ENCODE measurements at places on chromosomes 2 and 18.

DNA sequence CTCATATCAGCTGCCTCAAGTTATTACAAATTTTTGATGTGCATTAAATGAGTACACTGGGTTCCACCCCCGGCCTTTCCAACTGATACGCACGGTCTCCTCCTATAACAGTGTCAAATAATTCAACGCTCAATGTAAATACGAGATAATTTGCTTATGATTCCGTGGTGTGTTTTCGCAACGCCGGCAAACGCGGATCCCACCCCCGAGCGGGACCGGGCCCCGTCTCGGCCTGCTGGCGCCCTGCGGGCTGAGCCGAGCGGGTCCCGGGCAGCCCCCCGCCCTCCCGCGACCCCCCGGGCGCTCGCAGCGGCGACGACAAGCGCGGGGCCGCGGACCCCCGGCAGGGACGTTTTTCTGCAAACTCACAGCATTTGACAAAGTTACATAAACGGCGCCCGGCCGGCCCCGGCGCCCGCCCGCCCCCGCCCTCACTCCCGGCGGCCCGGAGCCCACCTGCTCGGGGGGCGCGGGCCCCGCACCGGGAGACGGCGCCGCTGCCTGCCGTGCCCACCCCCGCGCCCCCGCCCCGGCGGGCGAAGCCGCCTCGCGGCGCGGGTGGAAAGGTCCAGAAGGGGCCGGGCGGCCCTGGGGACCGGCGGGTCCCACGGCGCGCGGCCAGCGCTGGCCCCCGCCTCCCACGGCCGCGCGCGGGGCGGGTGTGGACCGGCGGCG, 762 bp downstream of the HDAC4 start:
- no peak for DNase-seq

DNA sequence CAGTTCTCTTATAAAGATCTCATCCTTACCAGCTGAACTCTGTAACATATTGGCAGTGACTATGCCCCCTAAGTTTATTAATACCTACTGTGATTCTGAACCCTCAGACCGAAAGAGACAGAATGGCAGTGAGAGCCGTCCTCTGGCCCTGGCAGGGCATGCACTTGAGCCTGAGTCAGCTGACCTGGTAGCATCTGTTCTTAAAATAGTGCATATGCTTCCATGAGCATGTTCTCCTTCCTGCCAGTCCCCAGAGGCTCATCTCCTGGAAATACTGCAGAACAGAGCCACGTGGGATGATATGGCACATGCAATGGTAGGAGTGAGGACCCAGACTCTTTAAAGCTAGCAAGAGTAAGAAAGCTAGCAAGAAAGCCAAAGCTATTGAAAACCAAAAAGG, 59.0 kb downstream of the RASGRP3 start:
- DNase-seq: no peak

DNA sequence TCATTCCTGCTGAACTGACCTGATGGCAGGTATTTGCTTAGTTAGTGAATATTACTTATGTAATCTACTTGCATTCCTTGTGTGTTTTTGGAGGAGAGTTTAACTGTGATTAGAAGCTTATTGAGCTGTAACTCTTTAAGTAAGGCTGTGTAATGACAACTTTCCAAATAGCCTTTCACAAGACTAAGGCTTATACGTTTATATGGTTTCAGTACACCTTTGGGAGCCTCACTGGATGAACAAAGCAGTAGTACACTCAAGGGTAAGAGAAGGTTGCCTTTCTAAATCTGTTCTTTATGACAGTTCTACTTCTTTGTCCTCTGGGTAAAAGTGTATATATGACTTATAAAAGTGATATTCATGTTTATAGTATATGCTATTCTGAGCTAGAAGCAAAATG, 4.3 kb downstream of the ITPRID2 start:
- DNase-seq: no peak

DNA sequence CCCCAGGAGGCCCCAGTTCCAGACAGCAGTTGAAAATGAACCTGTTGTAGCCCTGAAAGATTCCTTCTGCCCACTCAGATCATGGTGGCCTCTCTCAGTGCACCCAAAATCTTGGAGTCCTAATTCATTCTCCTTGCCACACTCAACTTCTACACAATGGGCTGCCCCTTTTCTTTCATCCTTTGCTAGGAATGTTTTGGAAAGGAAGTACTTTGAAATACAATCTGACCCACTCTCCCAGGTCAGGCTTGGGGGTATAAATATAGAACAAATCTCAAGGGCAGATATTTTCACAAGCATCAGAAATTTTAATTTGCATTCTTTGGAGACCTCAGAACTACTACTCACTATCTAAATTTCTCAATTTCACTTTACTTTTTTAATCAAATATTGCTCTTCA, 103.2 kb upstream of the SH3BP4 start:
- DNase-seq: no peak

DNA sequence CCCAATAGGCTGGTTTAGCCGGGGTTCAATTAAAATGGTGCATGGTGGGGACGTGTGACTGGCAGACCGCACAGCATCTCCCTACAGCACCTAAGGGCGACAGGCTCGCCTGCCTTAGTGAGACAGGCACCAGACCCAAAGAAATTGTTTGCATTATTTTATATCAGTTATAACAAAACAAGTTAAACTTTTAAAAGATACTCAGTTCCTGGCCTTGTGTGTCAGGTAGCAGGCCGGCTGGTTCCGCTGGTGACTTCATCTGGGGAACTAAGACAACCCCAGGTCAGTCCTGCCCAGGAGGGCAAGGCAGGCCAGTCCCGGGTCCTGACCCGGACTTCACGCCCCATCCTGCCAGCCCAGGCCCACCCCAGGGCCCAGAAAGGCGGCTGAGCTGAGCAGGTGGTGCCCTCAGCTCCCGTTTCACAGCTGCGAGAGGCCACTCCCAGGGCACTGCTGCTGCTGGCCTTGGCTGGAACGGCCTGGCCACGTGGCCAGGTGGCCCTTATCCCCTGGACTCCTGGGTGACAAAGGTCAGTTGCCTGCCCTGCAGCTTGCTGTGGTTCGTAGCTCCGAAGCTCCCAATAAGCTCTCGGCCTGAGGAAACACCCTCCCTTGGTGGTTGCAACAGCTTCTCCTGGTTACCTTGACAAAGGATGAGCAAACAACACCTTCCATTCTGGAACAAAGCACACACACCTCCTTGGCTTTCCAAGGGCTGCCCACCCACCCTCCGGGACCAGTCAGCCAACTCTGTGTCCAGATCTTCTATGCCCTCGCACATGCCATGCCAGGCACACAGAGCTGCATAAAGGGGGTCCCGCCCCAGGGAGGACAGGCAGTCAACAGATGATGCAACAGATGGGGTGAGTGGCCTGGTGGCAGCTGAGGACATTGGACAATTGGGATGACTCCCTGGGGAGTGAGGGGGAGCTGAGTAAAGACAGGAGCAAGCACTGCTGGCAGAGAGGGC, 11.3 kb upstream of the AGXT start:
- DNase-seq: no peak

GRCh38 chr2:16012626-16013358, 72.4 kb downstream of the MYCN start:
- no peak for DNase-seq

GRCh38 chr18:50607378-50607926, 47.6 kb downstream of the MAPK4 start:
- DNase-seq: no peak

DNA sequence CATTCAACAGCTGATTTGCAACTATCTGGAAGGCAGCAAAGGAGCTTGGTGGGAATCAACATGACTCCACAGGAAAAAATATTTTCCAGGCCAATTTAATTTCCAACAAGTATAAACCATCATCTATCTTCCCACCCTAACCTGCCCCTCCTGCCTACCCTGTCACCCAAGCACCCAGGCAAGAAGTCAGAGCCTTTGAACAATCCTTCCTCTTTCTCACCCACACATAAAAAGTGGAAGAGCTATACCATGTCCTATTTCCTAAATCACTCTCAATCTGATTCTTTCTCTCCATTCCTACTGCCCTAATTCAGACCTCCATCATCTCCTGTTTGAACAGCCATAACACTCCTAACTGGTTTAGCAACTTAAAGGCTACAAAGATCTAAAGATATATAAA, 12.7 kb downstream of the SPIRE1 start:
- no peak for DNase-seq
